CD4-positive, CD25-positive, alpha-beta regulatory T cell (primary cell): ENCODE measurements at places on chromosomes 11 and 22.

- no peak for DNase-seq
Measured at GRCh38 chr11:10486161-10486840, 31.2 kb downstream of the AMPD3 start.

- no peak for DNase-seq
Measured at GRCh38 chr11:56967726-56968125, 21.0 kb upstream of the OR5AK2 start.

DNA sequence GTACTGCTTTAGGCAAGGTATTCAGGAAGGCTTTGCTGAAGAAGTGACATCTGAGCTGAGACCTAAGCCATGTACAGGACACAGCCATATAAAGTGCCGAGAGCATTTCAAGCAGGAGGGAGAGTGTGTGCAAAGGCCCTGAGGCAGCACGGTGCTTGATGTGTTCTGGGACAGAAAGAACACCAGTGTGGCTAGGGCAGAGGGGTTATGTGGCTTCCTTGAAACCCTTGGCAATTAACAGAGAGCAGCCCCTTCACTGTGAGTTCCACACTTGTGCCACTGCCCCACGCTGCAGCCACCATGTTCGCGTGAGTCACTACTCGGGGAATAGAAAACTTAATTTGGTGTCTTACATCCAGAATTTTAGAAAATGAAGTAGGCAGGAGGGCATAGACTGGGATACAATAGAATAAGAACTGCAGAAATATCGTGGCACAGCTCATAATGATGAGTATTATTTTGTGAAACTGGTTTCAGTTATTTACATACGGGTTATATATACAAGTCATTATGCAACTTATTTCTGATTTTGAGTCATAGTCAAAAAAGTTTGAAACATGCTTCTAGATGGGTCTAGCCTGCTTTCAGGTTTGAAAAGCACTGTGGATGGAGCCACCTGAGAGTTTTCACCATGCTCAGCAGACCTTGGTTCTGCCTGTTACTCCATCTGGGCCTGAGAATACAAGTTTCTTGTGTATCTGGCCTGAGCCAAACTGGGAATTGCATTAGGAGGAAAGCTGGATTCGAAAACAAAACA lies 11.8 kb downstream of the IL10RA start:
- DNase-seq: peak; percentile 62

GRCh38 chr11:134069426-134070341 lies 812 bp downstream of the JAM3 start:
- DNase-seq: no peak

- no peak for DNase-seq
Measured at GRCh38 chr11:40290171-40290631, 1169.3 kb downstream of the LRRC4C start.

GRCh38 chr22:37309211-37310074 lies 27.1 kb downstream of the CYTH4 start:
- DNase-seq: no peak

DNA sequence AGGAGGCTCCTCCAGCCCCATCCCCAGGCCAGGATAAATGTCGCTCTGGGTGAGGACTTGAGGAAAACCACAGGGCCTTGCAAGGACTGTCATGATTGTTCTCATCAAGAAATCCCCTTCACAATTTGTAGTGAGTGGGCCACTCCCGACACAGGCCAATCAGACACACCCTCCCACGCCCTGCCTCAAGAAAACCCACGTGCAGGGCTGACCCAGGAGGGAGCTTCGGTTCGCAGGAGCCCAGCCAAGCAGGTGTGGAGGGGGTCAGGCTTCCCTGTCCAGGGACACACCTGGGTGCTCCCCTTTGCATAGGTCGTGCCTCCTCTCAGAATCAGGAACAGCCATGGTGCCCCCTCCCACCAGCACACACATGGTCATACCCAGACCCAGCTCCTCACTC lies 43.2 kb downstream of the SHANK2 start:
- no peak for DNase-seq

DNA sequence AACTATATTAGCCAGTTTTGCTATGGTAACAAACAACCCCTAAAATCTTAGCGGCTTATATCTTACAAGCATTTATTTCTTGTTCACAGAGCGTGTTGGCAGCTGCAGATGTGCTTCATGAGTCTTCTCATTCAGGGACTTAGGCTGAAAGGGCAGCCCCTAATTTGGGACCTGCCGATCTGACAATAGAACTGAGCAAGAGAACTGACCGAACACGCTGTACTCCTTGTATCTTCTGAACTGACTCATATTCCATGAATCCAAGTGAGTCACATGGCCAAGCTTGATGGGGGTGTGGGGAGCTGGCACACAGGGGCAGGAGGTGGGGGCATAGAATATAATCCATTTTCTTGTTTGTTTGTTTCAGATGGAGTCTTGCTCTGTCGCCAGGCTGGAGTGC lies 481.7 kb upstream of the CADM1 start:
- no peak for DNase-seq
